ENCODE measurements at places on chromosomes 11 and 22. TPM values are rescaled to one million over a fixed set of nuclear protein-coding genes. Genes with fewer than 3 reads are reported as not detected.

Gene CARD16
- 10.5 TPM for total RNA-seq

Gene ROBO4
- total RNA-seq: not detected

Gene MS4A8
- not detected for total RNA-seq

Gene CDC42BPG
- total RNA-seq: 0.69 TPM

Gene CDC45
- 130 TPM for total RNA-seq

Gene OR52H1
- not detected for total RNA-seq

Gene CENATAC
- total RNA-seq: 22.3 TPM

- peak; percentile 9 for DNase-seq
These were observed 81.9 kb upstream of the WNT7B start for GRCh38 chr22:46058591-46059519.

DNA sequence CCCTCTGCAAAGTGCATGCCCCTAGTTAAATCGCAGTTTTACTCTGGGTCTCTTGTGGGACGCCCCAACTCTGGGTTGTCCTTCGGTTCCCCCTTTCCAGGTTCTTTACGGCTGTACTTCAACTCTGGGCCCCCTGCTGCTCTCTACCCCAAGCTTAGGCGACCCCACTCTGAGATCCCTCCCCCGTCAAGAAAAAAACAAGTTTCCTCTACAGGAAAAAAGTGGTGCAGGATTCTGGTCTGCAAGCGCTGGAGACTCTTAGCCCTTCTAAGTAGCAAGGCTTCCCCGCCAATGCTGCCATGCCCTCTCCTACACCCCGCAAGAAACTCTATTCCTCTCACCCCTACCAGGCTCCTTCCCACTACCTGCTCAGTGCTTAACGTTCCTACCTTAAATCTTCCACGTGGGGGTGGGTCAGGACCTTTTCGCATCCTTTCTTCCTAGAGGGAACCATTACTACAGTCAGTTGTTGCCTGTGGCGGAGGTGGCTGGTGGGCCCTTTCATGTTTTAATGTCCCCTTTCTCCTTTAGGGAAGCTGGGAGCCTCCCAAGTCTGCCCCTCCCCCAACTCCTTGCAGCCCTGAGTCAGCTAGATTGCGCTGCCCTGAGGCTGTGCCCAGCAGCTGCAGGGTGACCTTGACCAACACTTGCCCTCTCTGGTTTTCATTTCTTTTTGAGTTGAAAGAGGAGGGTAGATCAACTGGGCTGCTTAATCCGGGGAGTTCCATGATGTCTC lies 1.4 kb downstream of the NEFH start:
- no peak for DNase-seq

DNA sequence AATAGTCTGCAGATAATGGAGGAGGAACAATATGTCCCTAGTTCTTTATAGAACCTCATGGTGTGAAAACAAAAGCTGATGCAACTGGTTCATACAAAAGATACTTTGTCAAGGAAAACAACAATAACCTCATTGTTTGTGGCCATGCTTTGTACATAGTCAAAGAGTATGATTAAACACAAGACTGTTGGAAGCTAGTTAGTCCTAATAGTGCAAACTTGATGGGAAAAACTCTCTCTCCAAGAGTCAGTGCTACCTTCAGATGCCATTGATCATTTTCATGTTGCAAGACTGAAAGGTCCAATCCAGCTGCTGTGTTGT lies 20.1 kb upstream of the PLAAT2 start:
- no peak for DNase-seq

DNA sequence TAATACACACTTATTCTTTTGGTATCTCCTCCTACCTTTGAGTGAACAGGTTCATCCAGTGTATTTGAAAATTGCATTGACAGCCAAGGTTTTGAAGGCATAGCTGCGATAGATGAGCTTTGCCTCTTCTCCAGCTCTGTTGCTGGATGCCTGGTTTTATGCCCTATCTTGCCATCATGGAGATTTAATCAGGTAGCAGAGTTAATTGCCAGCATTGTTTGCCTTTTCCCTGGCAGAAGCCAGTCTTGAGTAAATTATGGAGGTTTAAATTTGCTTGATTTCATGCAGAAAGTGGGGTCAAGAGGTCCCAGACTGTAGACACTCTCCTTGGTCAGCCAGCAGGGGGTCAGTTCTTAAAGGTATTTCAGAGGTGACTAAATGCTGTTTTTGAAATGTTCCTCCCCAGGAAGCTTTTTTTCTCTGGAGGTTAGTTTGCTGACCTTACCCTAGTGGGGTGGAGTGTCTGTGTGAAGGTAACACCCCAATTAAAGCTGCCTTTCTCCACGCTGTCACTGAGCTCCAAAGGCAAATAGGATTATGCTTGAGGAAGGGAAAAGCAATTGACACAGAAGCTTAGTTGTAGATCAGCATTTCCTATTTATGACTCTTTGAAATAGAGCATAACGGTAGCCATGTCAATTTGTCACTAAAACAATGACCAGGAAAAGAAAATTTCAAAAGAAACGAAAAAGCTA lies 96.0 kb downstream of the EXT2 start:
- no peak for DNase-seq

DNA sequence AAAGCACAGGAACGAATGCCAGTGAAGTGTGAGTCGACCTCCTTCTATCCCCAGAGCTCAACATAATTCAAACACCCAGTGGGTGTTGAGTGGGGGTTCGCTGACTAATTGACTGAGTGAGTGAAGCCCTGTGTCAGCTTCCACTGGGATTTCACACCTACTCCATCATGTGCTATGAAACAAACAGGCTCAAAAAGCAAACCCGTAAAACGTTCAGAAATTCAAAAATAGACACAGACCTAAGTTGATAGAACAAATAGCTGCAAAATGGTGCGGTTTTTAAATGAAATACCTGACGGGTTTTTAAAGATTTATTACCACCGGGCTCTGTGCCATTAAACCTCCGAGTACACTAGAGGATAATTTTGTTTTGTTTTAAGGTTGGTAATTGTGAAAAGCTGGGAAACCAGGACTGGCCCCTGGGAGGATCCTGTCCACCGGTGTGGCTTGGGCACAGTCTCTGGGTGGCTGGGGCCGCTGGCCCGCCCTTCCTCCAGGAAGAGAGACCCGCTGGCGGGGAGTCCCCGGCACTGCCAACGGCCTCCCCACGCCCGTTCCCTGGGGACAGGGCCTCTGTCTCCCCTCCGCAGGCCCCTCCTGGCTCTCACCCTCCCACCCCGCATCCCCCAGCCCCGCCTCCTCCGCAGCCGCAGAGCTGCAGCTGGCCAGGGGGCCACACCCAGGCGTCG lies 13.6 kb downstream of the KCNJ5 start:
- DNase-seq: no peak

- DNase-seq: no peak
These were observed 33.2 kb upstream of the FBLN1 start for GRCh38 chr22:45469281-45470073.

DNA sequence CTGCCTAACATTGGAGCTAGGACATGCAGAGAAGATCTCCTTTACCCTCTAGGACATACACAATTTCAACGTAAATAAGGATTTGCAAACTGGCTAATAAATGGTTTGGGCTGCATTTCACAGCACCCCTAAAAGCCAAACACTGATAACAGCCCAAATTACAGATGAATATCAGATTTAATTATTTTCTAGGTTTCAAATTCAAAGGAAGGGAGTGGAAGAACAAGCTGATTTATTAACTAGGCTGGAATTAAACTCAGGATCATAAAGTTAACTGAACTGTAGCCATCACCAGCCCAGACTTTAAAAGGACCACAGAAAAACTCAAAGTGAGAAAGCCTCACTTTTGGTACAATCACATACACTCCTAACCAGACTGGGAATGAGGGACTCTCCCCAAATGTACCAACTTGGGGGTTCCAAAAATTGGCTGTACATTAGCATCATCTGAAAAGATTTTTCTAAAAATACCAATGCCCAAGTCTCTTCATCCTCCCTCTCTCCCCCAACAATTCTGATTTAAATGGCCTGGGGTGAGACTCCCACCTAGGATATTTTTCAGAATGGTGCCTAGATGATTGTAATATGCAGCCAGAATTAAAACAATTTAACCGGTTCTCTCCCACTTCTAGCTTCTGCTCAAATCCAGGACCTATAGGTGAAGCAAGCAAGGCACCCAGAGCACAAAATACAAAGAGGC lies 43.5 kb downstream of the SYTL2 start:
- DNase-seq: no peak

DNA sequence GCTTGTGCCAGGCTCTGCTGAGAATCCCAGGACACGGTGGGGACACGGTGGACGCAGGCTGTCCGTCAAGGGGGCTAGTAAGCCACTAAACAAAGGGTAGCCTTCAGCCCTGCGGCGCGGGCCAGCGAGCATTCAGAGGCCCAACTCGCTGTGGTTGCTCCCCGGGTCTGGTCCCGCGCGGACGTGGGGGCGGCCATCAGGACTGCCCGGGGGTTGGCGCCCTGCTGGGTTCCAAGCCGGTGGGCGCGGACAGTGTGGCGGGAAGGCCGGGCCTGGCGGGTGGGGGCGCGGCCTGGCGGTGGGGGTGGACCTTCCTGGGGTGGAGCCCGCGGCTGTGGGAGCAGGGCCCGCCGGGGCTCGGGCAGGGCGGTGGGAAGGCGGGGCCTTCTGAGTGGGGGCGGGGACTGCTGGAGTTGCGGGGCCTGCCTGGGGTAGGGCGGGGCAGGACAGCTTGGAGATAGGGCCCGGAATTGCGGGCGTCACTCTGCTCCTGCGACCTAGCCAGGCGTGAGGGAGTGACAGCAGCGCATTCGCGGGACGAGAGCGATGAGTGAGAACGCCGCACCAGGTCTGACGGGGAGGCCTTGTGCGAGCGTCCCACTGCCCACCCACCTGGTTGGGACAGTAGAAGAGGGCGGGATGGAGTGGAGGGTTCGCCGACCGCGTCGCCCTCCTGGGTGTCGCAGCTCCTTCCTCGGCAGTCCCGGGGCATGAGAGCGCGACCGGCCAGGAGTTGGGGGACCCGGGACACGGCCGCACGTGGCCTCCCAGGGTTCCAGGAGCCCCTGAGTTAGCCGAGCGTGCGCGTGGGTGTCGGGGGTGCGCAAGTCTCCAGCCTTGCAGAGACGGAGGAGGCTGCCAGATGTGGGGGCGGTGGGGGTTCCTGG lies at the start of gene SERHL2:
Gene SERHL2 (plus strand): TSS at position 482 of the 887 bp plus-strand sequence. CDS start 65 bp downstream, at position 547.
- DNase-seq: peak; percentile 90

DNA sequence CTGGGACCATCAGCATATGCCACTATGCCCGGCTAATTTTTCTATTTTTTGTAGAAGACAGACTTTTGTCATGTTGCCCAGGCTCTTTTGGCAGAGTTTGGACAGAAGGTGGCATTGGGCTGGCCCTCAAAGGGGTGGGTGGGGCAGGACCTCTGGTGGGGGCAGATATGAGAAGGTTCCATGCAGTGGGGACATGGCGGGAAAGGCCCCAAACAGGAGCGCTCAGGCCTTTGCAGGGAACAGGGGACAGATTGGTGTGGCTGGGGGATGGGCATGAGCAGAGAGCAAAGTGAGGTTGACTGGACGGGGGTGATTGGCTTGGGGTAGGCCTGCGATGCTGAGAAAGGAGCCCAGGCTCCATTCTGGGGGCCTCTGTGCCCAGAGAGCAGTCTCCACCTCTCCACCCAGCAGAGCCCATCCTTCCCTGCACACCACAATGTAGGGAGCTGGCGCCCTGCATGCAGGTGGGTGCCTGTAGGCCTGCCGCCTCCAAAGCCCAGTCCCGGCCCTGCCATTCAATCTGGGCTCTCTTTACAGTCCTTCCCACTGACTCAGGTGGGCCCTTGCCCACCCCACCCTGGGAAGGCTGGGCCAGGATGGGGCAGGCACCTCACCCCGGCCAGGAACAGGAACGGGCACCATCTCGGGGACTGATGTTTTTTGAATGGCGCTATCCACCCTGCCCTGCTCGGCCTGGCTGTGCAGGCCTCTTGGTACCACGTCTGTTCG lies 98.7 kb downstream of the MORC2 start:
- DNase-seq: no peak
